ENCODE measurements at places on chromosomes 2 and 18. TPM values are rescaled to one million over a fixed set of nuclear protein-coding genes. Genes with fewer than 3 reads are reported as not detected.

- no peaks in the 10 kb centered on the region for H3K36me3 ChIP-seq
- DNase-seq: no peak
- no peaks in the 10 kb centered on the region for H3K27me3 ChIP-seq
- H3K4me1 ChIP-seq: no peaks in the 10 kb centered on the region
- H3K27ac ChIP-seq: no peak overlapping the region
Observed at GRCh38 chr2:4678927-4679326, 975.6 kb downstream of the DCDC2C start.

DNA sequence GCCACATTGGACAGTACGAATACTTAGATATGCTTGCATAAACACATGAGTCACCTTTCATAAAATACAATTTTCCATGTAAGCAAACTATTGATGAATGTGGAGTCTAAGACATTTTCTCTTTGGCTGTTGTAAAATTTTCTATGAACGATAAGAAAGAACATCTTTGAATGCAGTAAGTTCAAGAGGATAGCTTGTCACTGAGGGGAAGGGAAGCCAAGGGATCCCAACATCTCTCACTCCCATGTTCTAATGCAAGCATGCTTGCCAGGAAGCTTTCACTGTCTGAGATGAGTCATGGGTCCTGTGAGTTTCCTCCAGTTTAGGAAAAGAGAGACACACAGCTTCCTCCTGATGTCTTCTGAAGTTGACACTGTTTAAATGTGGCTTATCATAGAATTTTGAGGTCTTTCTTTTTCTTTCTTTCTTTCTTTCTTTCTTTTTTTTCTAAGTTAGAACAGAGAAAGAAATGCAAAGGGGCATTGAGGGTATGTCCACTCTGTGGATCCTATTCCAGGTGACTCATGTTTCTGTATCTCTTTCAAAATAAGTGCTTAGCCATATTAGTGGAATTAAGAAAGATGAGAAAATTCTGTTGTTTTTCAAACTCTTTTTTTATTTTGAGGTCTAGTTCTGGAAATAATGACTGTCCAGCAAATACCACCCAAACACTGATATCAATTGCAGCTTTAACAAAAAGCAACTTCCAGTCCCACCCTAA, 146.6 kb downstream of the RDH14 start:
- H3K4me3 ChIP-seq: no peak overlapping the region
- H3K36me3 ChIP-seq: no peaks in the 10 kb centered on the region
- no peak for DNase-seq
- H3K27me3 ChIP-seq: no peaks in the 10 kb centered on the region

BOLL gene
- total RNA-seq: not detected

GRCh38 chr2:56266761-56267414, 83.1 kb downstream of the CCDC85A start:
- H3K27ac ChIP-seq: no peak overlapping the region
- H3K4me3 ChIP-seq: no peak overlapping the region
- H3K4me1 ChIP-seq: no peaks in the 10 kb centered on the region
- H3K36me3 ChIP-seq: no peaks in the 10 kb centered on the region
- DNase-seq: no peak
- no peaks in the 10 kb centered on the region for H3K27me3 ChIP-seq

GRCh38 chr2:84481702-84482101, 22.6 kb upstream of the SUCLG1 start:
- H3K27me3 ChIP-seq: no peaks in the 10 kb centered on the region
- no peak overlapping the region for H3K4me3 ChIP-seq
- peaks cover 26% of the 10 kb centered on the region for H3K4me1 ChIP-seq
- no peak for DNase-seq

KCNS3 gene
- total RNA-seq: 20.8 TPM

TXNDC2 gene
- not detected for total RNA-seq

DNA sequence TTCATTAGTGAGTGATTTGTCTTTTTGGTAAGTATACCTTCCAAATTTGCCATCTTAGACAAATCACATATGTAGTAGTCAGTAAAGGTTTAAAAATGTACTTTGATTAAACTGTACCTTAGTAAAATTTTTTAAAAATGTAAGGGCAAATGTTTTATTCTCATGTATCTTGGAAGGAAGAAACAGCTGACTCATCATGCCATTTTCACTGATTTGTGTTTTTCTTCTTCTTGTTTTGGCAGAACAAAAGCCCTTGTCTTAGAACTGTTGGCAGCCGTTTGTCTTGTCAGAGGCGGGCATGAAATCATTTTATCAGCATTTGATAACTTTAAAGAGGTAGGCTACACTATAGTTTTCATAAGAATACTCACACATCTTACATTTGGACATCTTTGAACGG, 136.5 kb downstream of the PRPF40A start:
- no peak overlapping the region for H3K4me3 ChIP-seq
- no peak for DNase-seq
- H3K27me3 ChIP-seq: no peaks in the 10 kb centered on the region
- H3K27ac ChIP-seq: no peak overlapping the region
- H3K4me1 ChIP-seq: no peaks in the 10 kb centered on the region

Measured in body of pancreas (tissue), 4 donors.